ENCODE measurements at places on chromosomes 16 and 17.

DNA sequence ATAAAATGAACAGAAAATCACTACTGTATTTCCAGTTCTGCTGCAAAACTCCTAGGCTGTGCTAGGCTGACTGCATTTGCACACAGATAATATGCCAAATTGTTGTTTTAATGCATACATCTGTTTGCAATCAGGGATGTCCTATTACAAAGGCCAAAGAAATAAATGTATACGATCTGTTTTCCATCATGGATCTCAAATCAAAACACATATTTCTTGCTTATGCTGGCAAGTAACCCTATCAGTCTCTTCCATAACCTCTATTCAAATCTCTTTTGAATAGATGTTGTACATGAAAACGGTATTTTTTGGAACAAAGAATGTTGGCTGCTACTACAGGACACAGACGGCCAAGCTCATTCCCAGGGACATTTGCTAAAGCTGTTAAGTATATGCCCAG is 56.6 kb downstream of the DUSP14 start:
- no peak for DNase-seq

GRCh38 chr17:43759836-43760235 is 1.2 kb upstream of the SOST start:
- no peak for DNase-seq

DNA sequence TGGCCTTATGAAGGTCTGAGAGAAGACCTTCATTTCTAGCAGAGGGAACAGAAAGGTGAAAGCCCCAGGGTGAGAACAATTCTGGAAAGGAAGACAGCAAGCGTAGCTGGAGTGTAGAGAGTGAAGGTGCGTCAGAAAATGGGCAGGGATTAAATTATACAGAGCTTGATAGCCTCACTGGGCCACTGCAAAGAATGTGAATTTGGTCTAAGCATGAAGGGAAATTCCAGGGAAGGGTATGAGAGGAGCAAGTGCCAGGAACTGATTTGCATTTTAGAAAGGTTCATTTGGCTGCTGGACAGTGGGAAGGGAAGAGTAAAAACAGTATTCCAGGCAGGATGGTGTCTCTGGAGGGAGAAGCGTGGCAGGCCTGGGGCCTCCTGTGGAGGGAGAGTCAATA is 274.1 kb upstream of the ASIC2 start:
- no peak for DNase-seq

- DNase-seq = no peak
These were observed 292.8 kb downstream of the SEC14L1 start for GRCh38 chr17:77433385-77434135.

DNA sequence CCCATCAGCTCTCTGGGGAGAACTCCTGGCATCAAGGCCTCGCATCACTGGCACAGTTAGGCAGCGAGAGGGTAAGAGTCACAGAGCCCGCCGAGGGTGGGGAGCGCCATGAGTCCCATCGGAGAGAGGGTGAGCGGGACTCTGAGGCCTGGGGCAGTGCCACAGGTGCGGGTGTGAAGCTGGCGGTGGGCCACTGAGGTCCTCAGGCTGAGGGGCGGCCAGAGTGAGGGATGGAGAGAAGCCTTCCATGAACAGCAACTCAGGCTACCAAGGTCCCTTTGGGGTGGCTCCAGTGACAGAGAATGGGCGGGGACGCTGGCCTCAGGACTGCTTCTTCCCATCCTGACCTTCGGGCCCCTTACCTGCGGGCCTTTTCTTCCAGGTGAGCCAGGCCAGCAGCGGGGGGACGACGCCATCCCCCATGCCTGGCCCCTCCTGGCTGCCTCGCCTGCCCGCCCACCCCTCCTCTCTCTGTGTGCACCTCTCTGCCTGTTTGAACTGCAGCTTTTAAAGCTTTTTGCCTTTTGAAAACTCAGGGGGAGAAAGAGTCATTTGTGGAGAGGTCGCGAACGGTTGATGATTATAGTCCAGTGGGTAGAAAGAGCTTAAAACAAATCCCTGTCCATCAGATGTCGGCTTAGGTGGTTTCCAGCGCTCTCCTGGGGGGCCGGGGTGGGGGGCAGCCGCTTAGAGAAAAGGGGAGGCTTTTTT is 149.3 kb upstream of the GSE1 start:
- DNase-seq = no peak

- DNase-seq = peak; percentile 57
These were observed 11.4 kb downstream of the GGA3 start for GRCh38 chr17:75250009-75250471.

DNA sequence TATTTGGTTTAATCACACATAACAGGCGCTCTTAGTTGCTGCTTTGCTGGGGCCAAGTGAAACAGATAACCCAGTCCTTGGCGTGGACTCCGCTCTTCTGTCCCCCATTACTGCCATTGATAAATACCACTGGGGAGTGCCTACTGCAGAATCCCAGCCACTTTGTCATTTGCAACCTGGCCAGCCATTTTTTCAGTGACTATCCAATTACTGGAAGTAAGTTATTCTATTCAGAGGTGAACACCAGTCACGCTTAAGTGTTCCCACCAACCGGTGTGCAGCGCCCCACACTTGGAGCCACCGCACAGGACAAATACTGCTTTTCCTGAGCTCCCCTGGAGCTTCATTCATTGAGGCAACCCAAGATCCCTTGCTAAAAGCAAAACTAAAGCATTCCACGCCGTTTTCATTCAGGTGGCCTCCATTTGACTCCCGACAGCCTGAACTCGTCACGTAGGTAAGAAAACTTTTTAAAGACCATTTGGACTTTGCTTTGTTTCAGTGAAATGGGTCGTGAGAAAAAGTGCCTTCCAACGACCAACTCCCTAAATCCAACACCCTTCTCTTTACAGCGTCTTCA is 1.8 kb downstream of the USP7 start:
- no peak for DNase-seq

DNA sequence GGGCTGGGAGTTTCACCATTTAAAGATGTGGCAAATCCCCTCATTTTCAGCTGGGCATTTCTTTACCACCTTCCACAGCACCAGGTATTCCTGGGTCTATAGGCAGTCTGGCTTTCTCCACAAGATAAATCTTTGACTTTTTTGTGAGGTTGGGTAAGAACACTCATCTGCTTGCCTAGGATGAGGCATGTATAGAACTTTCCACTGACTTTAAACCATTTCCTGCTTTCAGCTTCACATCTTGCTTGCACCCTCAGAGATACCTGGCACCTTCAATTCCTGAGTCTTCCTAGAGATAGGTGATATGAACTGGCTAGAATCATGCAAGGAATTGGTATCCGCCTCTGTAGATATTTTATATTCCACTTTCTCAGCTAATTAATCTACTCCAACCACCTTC is 27.9 kb downstream of the SMURF2 start:
- no peak for DNase-seq

DNA sequence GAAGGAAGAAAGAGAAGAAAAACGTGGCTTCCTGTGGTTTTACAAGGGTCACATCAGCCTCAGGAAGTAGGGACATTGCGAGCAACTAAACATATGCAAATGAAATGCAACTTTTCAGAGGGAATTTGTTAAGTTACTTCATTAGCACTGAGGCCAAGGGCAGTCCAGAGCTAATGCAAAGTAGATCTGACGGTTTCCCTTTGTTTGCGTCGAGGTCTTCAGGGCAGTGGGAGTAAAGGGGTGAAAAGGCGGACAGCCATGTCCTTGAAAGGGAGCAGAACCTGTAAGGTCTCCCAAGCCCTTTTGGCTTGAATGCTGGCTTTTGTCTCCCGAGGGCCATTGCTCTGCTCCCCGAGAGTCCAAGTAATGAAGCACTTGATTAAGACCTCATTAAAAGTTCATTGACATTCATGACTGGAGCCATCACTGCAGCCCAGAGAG is 85.0 kb downstream of the PMP22 start:
- DNase-seq = no peak

GRCh38 chr17:33028778-33029177 is 37.1 kb downstream of the SPACA3 start:
- DNase-seq = no peak

DNA sequence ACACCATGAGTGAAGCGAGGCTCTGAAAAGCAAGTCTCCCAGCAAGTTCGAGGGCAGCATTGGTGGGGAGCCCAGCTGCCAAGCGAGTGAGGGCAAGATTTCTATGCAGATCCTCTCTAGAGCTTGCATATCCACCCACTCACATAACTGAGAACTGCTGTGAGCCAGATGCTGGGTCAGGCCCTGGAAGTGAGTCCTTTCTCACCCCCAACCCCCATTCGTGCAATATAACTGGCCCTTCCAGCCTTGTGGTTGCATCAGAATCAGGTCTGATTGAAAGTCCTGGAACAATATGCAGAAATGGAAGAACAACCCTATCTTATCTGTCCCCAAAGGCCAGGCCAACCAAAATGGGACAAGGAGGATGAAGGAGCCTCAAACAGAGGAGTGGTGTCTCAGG is 146.6 kb downstream of the IRX5 start:
- DNase-seq = no peak

- DNase-seq = no peak
These were observed 200.0 kb downstream of the NTN1 start for GRCh38 chr17:9221147-9221921.

Data from T-helper 1 cell (primary cell).